ENCODE measurements at places on chromosomes 5 and 9. TPM values are rescaled to one million over a fixed set of nuclear protein-coding genes. Genes with fewer than 3 reads are reported as not detected.

- DNase-seq = no peak
Measured at GRCh38 chr9:79868567-79869189, 296.9 kb downstream of the TLE4 start.

GRCh38 chr5:123298335-123299030 is 124.7 kb downstream of the CEP120 start:
- DNase-seq = no peak

GRCh38 chr5:150625164-150625535 is 15.3 kb upstream of the SYNPO start:
- no peak for DNase-seq

DNA sequence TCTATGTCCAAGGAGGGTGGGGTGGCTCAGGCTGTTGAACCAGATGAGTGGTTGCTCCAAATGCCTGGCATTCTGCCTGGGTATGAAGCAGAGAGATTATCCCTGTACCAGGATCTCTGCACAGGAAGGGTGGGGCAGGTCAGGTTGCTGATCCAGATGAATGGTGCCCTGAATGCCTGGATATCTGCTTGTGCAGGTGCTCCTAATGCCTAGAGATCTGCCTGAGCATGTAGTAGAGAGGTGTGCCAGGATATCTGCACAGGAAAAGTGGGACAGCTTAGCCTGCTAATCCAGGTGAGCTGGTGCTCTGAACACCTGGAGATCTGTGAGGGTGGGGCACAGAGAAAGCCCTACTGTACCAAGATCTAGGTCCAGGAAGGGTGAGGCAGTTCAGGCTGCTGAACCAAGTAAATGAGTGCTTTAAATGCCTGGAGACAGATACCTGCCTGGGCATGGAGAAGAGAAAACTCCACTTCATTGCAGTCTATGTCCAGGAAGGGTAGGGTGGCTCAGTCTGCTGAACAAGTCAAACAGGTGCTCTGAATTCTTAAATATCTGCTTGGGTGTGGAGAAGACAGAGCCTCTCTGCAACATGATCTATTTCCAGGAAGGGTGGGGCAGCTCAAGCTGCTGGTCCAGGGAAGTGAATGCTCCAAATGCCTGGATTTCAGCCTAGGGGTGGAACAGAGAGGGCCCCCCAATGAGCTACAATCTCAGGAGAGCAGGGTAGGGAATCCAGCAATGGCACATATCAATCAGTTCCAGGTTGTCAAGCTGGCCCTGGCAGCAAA is 189.4 kb upstream of the DMRTA1 start:
- no peak for DNase-seq

- no peak for DNase-seq
Measured at GRCh38 chr9:130446101-130446861, 1.5 kb downstream of the ASS1 start.

DNA sequence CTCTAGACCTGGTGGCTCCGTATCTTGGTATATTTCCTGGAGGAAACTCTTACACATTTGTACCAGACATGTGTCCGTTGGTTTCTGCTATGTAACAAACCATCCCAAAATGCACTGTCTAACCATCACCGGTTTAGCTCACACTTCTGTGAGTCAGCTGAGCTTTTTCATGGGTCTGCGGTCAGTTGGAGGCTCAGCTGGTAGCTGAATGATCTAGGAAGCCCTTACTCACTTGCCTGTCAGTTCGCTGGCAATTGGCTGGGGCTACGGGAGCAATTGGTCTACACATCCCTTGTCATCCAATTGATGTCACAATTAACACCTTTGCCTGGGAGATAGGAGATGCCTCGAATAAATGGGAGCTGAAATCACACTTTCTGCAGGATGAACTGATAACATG is 11.6 kb upstream of the WHRN start:
- no peak for DNase-seq

SPAAR gene
- total RNA-seq = 3.2 TPM

CCL28 gene
- 1.2 TPM for total RNA-seq
